Activated CD4-positive, alpha-beta T cell treated with anti-CD3 and anti-CD28 coated beads for 4 hours (primary cell): ENCODE measurements at places on chromosomes 1 and 21.

DNA sequence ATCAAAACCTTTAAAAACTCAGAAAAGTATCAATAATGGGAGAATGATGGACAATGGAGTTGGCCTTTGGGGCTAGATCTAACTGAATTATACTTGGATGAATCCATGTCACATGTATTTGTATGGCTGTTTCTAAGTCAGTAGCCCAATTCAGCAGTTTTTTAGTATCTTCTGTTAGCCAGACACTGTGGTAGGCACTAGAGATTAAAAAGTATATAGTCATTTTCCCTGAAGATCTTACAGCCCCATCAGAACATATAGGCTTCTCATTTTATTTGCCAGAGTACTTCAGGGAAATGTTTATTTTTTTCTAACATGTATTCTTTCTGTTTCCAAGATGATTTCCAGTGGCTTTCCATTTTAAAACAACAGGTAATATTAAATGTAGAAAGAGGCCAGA is 273.7 kb downstream of the NFIA start:
- no peak for DNase-seq

DNA sequence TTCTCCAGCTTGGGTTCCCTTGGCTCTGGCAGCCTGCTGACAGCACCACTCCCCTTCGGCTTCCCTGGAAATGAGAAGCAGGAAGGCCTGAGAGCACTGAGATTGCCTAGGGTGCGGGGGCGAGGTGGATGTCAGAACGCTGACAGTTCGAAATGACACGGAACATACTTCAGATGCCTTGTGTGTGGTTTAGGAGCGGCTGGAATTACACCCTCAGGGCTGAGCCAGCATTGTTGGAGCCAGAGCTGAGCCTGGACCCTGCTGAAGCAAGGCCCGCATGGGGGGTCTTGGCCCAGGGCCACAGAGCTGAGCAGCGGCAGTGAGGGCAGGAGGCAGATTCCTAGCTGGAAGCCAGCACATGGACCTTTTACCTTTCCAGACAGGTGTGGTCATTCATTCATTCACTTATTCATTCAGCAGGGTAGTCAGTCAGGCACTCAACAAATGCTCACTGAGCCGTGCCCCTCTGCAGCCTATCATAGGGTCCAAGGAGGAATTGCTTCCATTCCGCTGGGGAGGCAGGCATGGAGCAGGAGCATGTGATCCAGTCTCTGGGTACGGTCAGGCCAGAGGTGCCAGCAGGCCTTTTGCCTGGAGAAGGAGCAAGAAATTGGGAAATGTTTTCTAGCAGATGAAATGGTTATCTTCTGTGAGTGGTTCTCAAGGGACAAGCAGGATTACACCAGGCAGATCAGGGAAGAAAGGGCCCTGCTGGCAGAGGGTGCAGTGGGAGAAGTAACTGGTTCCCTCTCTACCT is 6.6 kb upstream of the FOXE3 start:
- no peak for DNase-seq

DNA sequence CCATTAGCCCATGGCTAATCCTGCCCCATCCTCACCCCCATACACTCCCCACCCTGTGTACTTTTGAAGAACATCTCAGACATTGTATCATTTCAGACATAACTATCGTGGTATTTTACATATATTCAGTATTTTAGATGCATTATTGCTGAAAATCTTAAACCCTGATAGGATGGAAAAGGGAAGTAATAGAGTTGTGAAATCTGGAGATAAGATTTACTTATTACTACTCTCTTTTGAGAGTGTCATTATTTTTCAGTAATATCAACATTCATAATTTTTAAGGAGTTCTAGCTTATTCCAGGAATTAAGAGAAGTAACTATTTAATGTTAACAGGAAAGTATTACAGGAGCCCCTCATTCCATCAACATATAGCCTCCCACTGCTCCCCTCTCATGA is 34.4 kb downstream of the ADCY10 start:
- DNase-seq: no peak

GRCh38 chr1:74502432-74502831 is 10.0 kb downstream of the LRRC53 start:
- no peak for DNase-seq

DNA sequence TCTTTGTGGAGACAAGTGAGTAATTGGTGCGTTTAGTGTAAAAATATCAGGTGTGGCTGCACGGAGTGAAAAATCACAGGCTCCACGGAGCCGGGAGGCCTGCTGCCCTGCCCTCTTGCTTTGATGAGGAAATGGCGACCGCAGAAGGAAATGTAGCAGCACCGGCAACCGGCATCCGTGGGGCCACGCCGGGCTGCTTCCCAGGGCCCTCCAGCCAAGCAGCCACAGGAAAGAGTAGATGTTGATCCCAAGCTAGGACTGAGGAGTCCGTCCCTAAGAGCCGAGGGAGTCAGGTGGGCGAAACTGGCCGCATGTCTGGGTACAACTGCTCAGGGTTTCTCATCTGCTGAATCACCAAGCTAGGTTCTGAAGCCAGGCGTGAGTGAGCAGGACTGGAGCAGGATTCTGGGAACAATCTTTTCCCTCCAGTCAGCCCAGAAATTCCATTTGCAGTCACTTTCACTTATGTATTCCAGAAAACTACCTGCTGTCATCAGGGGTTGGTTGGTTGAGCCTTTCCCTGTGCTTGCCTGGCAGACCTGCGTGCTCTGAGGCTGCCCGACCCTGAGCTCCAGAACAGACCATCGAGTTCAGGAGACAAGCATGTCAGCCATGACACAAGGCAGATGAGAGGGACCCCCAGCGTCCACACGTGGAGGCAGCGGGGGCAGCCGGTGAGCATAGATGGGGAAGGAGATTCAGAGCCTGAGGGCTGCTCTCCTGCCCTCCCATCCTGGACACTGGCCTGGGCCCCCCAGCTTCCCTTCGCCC is 5.8 kb upstream of the ITGB2 start:
- no peak for DNase-seq
